Memory B cell (primary cell): ENCODE measurements at places on chromosomes 16 and 17.

DNA sequence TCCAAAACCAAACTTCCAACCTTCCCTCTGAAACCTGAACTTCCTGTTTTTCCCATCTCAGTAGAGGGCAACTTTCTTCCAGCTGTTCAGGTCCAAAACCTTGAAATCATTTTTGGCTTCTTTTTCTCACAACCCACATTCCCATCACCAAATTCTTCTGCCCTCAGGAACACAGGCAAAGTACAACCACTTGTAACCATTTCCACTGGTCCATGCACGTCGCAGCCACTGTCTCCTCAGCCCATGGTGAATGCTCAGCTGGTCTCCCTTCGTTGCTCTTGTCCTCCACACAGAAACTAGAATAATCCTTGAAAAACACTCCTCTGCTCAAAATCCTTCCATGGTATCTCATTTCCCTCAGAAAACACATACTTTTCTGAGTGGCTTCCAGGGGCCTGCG, 3.7 kb upstream of the ADAT1 start:
- DNase-seq: no peak

DNA sequence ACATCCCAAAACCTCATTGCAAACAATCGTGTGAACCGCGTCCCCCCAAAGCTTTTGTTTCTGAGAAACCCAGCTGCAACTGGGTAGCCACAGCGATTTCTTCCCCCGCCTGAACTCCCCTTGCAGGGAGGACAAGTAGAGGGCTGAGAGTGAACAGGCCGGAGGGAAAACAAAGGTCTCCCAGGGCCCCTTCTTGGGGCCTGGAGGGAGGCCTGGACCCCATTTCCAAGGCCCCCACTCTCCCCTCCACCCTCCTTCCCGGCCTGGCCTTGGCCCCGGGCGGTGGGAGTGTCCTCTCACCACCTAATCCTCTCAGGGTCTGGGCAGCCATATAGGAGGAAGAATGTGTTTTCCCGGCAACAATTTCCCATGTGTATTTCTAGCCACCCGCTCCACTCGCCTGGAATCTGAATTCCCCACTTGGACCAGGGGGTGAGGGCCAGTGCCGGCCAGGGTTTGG, 2.6 kb downstream of the GLIS2 start:
- DNase-seq: no peak

DNA sequence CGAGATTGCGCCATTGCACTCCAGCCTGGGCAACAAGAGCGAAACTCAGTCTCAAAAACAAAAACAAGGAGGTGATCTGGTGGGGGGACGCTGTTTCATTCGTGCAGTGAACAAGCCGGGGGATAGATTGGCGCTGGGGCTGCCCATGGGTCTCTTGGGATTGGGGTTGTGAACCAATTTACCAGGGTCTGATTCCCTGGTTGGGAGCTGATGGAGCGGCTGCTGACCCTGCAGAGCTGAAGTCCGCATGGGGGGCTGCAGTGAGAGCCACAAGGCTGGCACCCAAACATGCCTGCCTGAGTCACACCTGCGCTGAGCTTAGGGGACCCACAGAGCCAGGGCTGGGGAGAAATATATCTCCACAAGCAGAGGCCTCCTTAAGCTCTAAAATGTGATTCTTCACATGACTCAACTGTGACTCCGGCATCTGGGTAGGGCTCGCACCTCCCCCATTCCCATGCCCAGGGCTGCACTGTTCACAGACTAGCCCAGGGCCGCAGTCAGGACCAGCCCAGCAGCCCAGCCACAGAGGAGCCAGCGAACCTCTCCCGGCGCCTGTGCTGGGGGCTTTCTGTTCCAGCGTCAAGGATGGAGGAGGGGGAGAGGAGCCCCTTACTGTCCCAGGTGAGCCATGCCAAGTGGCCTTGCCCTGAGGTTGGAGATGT, 5.0 kb downstream of the TSPAN10 start:
- no peak for DNase-seq

GRCh38 chr16:67013233-67013822, 15.6 kb upstream of the CBFB start:
- no peak for DNase-seq

GRCh38 chr17:68291836-68292688, 767 bp downstream of the ARSG start:
- peak; percentile 94 for DNase-seq

DNA sequence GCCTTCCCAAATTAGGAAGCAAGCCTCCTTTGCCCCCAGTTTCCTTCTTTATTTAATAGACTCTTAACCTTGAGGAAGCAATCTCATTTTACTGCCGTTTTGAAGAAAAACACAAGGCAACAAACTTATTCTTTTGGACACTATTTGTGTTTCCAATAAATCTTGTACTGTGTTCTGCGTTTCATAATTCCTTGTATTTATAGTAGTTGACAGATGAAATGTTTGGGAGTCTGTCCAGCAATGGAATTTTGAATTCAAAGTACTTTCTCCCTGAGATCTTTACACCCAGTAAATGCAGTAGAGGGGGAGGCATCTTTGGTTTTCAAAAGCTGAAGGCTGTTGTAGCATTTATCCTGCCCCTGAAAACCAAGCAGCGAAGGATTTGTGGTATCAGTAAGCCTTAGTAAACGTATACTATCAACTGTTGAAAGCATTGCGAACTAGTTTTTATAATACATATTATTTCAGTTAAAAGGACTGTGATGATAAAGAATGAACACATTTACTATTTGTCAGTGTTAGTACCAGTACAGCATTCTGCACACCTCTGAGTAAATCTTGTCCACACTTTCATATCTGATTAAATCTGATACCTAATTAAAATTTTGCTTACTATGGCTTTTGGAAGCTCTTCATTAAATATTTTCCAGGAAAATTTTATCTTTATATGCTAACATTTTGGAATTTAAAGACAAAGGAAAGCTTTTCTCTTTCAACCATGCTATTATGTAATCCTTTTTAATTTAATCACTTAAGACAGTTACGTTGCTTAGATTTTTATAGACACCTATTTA, 83.1 kb downstream of the TNRC6C start:
- no peak for DNase-seq

DNA sequence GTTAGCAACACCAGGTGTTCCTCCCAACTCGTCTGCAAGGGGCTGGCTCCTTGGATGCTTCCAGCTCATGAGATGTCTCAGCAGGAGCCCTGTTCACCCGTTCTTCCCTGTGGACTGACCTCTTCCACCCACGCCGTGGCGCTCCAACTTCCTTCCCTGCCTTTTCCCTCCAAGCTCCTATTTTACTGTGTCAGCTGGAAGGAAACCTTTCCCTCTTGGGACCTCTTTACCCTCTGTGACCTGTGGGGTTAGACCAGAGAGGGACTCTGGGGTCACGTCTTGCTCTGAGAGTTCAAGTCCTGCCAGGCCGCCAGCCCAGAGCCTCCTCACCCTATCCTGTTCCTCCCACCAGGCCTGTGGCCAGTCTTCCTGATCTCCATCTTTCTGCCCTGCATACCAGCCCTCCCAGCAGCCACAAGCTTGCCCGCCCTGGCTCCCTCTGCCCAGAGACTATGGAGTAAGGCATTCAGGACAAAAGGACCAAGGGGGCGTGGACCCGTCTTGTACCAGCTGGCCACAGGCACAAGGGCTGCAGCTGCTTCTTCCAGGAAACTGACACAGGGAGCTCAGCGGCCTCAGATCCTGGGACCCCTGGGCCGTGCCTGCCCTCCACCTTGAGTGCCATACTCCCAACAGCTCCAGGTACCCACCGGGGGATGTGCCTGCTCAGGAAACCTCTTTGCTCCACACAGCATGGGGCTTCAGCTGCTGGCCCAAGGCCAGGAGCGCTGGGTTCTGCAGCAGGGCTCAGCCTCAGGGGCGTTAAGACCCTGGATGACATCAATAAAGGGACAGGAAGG, 3.0 kb downstream of the PAQR4 start:
- no peak for DNase-seq

GRCh38 chr17:59370593-59371299, 39.3 kb downstream of the YPEL2 start:
- no peak for DNase-seq

- DNase-seq: no peak
These were observed 164.7 kb downstream of the MSI2 start for GRCh38 chr17:57420734-57421717.

GRCh38 chr17:75827308-75828075, 16.7 kb downstream of the UNC13D start:
- DNase-seq: peak; percentile 67

DNA sequence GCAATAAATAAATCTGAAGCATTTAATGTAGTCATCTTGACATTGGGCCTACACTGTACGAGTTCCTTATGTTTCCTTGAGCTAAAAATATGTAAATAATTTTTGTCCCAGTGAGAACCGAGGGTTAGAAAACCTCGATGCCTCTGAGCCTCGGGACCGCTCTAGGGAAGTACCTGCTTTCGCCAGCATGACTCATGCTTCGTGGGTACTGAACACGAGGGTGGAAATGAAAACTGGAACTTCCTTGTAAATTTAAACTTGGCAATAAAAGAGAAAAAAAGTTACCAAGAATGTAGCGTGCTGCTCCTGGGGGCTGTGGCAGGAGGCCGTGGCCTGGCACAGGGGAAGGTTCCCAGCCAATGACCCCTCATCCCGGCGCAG, 74.1 kb downstream of the SOCS1 start:
- peak; percentile 39 for DNase-seq

DNA sequence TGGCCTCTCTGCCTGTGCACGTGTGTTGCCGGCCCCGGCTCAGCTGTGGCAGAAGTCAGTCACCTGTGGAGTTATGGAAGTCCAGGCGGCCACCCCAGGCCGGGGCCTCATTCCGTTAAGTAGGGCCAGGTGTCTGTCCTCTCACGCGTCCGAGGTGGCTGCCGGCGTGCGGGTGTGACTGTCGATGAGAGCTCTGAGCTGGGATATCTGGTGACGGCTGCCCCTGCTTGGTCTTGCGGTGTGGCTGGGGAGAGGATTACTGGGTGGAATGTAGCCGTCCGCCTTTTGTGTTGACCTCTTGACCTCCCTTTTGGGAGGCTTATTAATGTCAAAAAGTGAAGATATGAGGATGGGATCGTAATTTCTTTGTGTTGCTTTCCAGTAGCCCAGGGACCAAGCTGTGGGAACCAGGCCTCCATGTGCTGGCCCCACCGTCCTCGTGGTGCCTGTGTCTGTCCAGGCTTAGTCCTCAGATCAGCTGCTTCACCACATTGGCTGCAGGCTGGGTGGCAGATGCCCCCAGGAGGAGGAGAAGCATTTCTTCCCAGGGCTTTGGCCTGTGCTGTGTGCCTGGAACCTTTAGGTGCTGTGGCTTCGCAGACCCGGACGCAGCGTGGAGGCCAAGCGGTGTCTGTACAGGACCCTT, 23.0 kb upstream of the ZNF750 start:
- DNase-seq: no peak

DNA sequence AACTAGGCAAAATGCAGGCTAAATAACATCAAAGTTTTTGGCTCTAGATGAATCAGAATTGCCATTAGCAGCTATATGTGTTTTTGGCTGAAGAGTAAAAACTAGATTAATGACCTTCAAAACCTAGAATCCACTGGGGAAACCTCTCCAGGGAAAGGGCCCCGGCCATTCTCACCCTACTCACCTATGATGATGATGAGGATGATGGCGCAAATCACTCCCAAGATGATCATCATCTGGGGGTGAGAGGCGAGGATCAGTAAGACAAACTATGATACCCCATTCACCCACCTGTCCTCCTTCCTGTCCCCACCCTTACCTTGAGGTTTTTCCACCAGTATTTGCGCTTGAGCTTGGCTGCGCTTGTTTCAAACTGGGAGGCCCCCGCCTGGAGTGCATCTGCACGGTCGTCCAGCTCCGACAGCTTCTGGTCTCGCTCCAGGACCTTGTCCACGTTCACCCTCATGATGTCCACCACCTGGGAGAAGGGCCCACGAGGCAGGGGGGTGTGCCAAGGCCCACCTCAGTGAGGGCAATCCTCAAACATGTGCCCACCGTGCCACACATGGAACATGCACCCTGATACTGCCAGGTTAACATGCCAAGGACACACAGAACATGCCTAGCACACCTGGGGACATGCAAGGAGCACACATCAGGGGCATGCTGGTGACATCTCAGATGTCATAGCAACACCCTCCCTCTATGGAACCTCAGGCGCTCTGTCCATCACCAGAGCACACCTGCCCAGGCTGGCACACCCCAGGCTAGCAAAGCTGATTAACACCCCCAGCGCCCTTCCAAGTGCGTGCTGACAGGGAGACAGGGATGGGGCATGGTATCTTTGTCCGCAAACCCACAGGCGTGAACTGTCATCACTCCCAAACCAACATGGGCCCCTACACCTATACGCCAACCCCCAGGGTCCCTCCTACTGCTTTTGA, 1.2 kb downstream of the VAMP2 start:
- no peak for DNase-seq

DNA sequence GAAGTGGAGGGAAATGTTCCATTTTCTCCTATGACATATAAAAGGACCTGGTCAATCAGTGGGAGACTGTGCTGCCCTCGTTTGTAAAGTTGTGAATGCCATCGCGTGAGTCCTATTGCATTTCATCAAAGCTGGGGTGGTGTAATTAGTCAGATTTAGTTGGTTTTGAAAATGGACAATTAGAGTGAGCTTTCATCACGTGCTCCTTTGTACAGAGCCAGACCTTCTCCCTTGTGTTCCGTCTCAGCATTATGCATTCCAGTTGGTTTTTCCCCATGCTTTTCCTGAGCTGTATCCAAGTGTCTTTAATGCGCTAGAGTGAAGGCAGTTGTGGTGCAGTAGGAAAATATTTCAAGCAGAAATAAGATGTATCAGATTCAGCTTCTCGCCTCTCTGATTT, 10.4 kb downstream of the SEC14L1 start:
- DNase-seq: no peak

DNA sequence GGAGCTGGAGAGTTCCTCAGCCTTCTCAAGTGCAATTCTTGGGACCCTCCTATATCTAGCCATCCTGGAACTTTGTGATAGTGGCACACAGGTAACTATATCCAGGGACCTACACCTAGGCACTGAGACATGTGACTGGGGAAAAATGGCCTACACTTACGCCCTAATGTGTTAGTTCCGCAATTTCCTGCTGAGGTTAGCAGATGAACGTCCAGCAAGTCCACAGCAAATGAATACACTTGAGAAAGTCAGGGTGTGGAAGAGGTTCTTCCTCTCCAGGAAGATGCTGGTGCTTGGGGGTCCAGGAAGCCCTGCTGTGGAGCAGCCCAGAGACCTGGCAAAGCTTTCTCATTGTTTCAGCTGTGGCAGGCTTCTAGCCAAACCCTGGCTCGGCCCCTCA, 20.8 kb downstream of the PIK3R5 start:
- no peak for DNase-seq

- no peak for DNase-seq
These were observed 479.1 kb upstream of the RBFOX1 start for GRCh38 chr16:6853565-6853964.
